ENCODE measurements at places on chromosomes 12 and 14. TPM values are rescaled to one million over a fixed set of nuclear protein-coding genes. Genes with fewer than 3 reads are reported as not detected.

Gene LIN7A
- total RNA-seq: 32.7 TPM

Gene PLD4
- 0.17 TPM for total RNA-seq

Gene STYK1
- 8.9 TPM for total RNA-seq

Gene EFS
- total RNA-seq: 59.3 TPM

Gene CLEC2A
- not detected for total RNA-seq

Gene TUNAR
- 7.4 TPM for total RNA-seq

Gene LRRK2
- 1.4 TPM for total RNA-seq

Gene CLEC4C
- not detected for total RNA-seq

Gene MYO1A
- 4.3 TPM for total RNA-seq

Gene ANKS1B
- total RNA-seq: 7.6 TPM

Gene MMP17
- 26.8 TPM for total RNA-seq

Gene WSCD2
- 72.9 TPM for total RNA-seq

DNA sequence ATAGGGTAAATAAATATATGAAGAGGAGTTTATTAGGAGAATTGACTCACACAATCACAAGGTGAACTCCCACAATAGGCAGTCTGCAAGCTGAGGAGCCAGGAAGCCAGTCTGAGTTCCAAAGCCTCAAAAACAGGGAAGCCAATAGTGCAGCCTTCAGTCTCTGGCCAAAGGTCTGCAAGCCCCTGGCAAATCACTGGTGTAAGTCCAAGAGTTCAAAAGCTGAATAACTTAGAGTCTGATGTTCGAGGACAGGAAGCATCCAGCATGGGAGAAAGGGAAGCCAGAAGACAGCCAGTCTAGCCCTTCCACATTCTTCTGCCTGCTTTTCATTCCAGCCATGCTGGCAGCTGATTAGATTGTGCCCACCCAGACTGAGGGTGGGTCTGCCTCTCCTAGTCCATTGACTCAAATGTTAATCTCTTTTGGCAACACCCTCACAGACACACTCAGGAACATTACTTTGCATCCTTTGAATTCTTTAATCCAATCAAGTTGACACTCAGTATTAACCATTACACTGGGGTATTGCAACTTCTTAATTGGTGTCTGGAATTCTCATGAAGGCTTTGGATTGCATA, 736.5 kb upstream of the LMO3 start:
- H3K27ac ChIP-seq: no peak overlapping the region
- no peak overlapping the region for H3K4me3 ChIP-seq
- no peak for DNase-seq
- H3K36me3 ChIP-seq: no peaks in the 10 kb centered on the region
- H3K4me1 ChIP-seq: no peaks in the 10 kb centered on the region

DNA sequence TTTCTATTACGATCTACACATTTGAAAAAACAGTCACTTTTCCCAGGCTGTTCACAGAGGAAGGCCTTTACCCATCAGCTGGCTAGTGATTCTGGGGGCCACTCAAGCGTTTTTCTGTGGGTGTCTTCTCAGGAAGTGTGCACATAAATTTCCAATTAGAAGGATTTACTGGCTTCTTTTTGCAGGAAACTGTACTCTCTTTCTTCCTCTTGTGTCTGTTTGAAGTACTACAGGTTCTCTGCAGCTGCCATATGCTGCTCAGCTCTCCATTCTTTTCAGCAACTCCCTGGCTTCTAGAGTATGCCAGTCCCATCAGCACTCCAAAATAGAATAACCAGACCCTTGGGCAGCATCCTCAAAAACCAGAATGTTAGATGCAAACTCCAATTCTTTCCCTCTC, 110.4 kb upstream of the NAV3 start:
- no peaks in the 10 kb centered on the region for H3K4me1 ChIP-seq
- no peaks in the 10 kb centered on the region for H3K27me3 ChIP-seq
- no peak overlapping the region for H3K27ac ChIP-seq
- H3K36me3 ChIP-seq: no peaks in the 10 kb centered on the region

GRCh38 chr12:11561411-11561810, 88.1 kb upstream of the ETV6 start:
- H3K36me3 ChIP-seq: no peaks in the 10 kb centered on the region
- no peak overlapping the region for H3K27ac ChIP-seq
- no peak for DNase-seq

- no peak overlapping the region for H3K27ac ChIP-seq
- no peaks in the 10 kb centered on the region for H3K27me3 ChIP-seq
- H3K4me3 ChIP-seq: no peak overlapping the region
- no peak for DNase-seq
These were observed 27.9 kb downstream of the ESR2 start for GRCh38 chr14:64266239-64266638.

DNA sequence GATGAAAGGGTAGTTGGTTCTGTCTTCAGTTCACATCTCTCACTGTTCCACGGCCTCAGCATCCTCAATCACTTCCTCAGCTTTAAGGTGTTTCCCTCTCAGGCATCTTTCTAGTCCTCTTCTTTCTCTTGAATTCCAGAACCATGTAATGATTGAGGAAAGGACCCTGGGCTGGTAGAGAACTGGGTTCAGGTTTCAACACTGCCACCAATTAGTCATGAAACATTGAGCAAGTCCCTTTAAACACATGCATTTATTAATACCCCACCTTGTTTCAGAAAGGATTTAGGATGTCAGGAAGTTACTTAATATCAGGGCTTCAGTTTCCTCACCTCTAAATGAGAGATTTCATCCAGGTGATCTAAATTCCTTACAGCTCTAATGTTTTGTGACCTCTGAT, 7.2 kb downstream of the DMAC2L start:
- peaks cover 12% of the 10 kb centered on the region for H3K4me1 ChIP-seq
- H3K4me3 ChIP-seq: no peak overlapping the region
- no peak overlapping the region for H3K27ac ChIP-seq
- DNase-seq: no peak

DNA sequence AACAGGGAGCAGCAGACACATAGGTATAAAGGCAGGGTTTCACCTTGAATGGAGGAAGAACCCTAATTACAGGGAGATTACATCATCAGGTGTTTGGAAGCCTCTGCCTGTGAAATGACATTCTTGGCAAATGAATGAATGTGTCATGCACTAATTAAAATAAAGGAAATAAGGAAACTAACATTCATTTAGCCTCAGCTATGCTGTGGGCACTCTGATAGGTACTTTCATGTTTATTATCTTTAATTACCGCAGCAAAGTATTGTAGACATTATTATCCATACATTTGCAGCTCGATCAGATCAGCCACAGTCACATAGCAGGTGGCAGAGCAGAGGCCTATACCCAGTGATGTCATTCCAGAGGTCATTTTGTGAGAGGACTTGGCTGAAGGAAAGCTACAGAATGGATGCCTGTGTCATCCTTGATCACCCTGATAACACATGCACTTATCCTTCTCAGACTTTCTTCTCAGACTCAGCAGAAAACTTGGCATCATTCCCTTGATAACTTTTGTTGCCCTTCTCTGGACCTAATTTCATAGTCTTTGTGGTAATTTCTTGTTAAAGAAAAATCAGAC, 18.4 kb downstream of the ZNF664 start:
- H3K27ac ChIP-seq: peak overlapping the region; percentile 42
- no peak for DNase-seq
- H3K36me3 ChIP-seq: peaks cover 37% of the 10 kb centered on the region
- H3K4me1 ChIP-seq: peaks cover 50% of the 10 kb centered on the region

- no peaks in the 10 kb centered on the region for H3K27me3 ChIP-seq
- no peaks in the 10 kb centered on the region for H3K4me1 ChIP-seq
- no peak overlapping the region for H3K4me3 ChIP-seq
- peaks cover 14% of the 10 kb centered on the region for H3K36me3 ChIP-seq
- H3K27ac ChIP-seq: no peak overlapping the region
These were observed 76.3 kb downstream of the MIA2 start for GRCh38 chr14:39310051-39310450.

GRCh38 chr12:88093573-88093972, 48.3 kb downstream of the CEP290 start:
- no peaks in the 10 kb centered on the region for H3K4me1 ChIP-seq
- peaks cover 12% of the 10 kb centered on the region for H3K36me3 ChIP-seq
- DNase-seq: no peak
- no peak overlapping the region for H3K27ac ChIP-seq
- no peaks in the 10 kb centered on the region for H3K27me3 ChIP-seq

DNA sequence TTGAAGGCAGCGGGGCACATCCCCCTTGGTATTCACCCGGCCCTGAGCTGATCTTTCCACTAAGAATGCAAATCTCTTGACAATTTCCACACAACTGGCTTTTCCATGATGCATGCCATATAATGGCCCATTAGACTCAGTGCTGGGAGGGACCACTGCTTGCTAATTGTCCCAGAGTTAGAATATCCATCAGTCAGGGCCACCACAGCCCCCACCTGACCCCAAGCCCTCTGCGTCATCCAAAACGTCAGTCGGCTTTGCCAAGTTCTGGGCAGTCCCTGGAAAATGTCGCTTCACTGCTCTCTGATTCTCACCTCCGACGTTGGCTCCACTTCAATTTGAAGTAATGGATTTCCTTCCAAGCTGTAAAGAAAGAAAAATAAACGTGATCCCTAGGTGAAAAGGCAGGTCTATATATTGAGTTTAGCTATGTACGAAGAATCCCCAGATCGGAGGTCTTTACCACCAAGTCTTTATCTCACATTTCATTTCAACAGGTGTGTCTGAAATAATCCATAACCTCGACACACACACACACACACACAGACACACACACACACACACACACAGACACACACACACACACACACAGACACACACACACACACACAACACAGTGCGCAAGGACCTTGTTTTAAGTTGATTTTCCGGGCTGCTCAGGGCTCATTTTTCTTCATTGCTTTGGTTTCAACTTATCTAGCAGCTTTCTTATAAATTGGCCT, 165.5 kb upstream of the NOS1 start:
- peaks cover 9% of the 10 kb centered on the region for H3K4me1 ChIP-seq
- no peak for DNase-seq
- H3K27me3 ChIP-seq: peaks cover 38% of the 10 kb centered on the region

DNA sequence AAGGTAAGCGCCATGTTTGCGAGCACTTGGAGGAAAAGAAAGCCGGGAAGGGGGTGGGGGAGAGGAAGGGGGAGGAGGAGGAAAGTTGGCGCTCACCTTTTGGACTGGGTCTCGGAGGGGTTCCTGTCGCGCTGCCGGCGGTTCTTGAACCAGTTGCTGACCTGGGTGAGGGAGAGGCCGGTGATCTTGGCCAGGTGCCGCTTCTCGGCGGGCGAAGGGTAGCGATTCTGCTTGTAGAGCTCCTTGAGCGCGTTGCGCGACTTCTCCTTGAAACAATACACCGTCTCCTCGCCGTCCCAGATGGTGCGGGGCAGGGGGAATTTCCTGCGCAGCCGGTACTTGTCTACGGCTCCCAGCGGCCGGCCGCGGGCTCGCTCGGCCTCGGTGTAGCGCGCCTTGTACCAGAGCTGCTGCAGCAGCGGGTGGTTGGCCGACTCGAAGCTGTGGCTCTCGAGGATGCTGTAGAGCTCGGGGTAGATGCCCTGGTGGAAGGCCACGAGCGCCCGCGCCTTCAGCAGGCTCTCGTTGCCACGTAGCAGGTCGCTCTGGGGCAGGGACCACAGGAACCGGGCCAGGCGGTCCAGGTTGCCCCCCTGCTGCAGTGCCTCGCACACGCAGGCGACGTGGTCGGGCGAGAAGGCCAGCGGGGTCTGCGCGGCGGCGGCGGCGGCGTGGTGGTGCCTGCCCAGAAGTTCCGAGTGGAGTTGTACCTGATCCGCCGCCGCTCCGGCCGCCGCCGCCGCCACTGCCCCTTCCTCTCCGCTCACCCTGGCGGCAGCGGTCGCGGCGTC, 840 bp downstream of the SIX4 start:
- peaks cover 23% of the 10 kb centered on the region for H3K4me1 ChIP-seq
- DNase-seq: peak; percentile 75
- peak overlapping the region; percentile 96 for H3K4me3 ChIP-seq
- peak overlapping the region; percentile 98 for H3K27ac ChIP-seq
- H3K27me3 ChIP-seq: peaks cover 3% of the 10 kb centered on the region

DNA sequence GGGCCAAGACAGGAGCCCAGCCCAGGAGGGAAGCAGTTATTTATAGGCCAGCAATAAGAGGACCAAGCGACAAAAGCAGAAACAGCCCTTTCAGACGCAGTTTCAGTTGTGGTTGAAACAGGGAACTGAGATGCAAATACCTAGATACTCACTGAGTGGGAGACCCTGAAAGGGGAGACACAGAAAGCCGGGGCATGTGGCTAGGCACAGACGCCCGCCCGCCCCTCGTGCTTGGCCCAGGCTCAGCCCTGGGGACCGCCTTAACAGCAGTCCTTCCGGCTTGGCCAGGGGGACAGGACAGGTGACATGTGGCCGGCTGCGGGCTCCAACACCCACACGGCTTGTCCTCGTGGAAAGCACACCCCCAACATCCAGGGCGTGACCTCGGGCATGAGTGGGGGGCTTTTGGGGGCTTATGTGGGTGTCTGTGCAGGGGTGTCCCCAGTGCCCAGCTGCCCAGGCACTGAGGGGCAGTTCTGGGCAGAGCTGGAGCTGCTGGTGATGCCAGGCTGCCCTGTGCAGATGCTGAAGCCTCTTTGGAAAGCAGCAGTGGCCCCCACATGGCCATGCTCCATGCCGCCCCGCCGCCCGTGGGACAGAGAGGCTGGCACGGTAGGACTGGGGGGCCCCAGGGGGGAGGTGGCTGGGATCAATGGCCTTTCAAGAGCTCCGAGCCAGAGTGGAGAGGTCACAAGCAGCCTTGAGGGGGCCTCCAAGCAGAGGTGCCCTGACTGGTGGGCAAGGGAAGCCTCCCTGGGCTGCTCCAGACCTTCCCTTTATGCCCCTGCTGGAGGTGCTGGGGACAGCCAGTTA, 2.1 kb downstream of the PLD4 start:
- H3K27me3 ChIP-seq: peaks cover 14% of the 10 kb centered on the region
- no peak for DNase-seq
- no peak overlapping the region for H3K27ac ChIP-seq
- no peak overlapping the region for H3K4me3 ChIP-seq

- DNase-seq: no peak
- peak overlapping the region; percentile 53 for H3K27ac ChIP-seq
- no peaks in the 10 kb centered on the region for H3K36me3 ChIP-seq
- H3K27me3 ChIP-seq: peaks cover 3% of the 10 kb centered on the region
These were observed 88.3 kb downstream of the KIF26A start for GRCh38 chr14:104226421-104227383.

DNA sequence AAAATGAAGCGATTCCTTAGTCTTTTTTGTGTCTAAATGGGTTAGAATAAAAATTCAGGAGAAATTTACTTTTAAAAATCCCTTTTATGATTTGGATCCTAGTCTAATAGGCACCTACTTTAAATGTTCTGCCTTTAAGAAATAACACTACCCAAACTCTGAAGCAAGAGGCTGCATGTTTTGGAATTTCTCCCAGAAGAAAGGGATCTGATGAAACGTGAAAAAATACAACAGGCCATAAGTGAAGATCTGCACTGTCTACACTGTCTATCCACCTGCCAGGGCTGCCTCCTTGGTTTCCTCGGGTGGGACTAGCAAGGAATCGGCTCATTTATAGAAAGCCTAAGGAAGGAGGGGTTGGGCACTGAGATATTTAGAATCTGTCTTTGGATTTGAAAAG, 22.1 kb downstream of the ACVR1B start:
- H3K27me3 ChIP-seq: no peaks in the 10 kb centered on the region
- H3K27ac ChIP-seq: no peak overlapping the region
- peaks cover 49% of the 10 kb centered on the region for H3K4me1 ChIP-seq
- DNase-seq: no peak

- no peak for DNase-seq
- peaks cover 65% of the 10 kb centered on the region for H3K27me3 ChIP-seq
- no peak overlapping the region for H3K27ac ChIP-seq
These were observed 3.4 kb downstream of the RMST start for GRCh38 chr12:97466000-97466399.

GRCh38 chr12:12167847-12168246, 97.1 kb downstream of the BCL2L14 start:
- H3K36me3 ChIP-seq: peaks cover 49% of the 10 kb centered on the region
- H3K4me1 ChIP-seq: peaks cover 4% of the 10 kb centered on the region
- H3K27me3 ChIP-seq: no peaks in the 10 kb centered on the region
- peak overlapping the region; percentile 5 for H3K27ac ChIP-seq
- no peak overlapping the region for H3K4me3 ChIP-seq
- DNase-seq: no peak

Data from type B pancreatic cell (in vitro differentiated cells).